ENCODE measurements at places on chromosomes 2 and 18. TPM values are rescaled to one million over a fixed set of nuclear protein-coding genes. Genes with fewer than 3 reads are reported as not detected.

Gene AQP12B
- not detected for total RNA-seq

- no peak for DNase-seq
Observed at GRCh38 chr18:74654638-74655037, 57.0 kb downstream of the ZNF407 start.

DNA sequence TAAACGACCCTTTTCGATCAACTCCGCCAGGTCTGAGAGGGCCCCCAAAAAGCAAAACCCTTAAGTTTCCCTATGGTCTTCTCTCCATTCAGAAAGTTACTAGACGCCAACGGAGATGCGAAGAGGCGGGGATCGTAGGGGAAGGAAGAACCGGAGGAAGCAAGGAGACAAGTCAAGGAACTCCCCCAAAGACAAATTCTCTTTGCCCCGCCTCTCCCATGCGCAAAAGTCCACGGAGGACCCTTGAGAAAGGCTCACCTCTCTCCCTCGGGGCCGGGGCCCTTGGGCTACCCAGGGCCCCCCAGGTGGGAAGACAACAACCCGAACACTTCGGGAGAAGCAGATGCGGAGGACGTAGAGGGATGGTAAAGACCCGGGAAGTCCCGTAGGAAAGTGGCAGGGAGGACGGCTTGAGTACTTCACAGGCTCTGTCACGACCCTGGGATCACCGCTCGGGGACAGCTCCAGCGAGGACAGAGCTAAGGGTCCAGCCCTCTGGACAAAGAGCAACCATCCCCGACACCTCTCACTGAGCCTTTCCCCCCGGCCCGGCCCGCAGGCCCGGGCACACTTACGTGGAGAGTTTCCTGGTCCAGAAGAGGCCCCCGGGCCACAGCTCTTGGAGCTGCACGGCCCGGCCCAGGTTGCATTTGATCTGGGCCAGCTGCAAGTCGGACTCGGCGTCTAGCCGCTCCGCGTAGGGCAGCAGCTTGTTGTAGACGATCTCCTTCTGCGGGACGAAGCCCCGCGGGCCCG is 647 bp downstream of the PSME4 start:
- DNase-seq: no peak

Gene ALK
- total RNA-seq: 0.20 TPM

DNA sequence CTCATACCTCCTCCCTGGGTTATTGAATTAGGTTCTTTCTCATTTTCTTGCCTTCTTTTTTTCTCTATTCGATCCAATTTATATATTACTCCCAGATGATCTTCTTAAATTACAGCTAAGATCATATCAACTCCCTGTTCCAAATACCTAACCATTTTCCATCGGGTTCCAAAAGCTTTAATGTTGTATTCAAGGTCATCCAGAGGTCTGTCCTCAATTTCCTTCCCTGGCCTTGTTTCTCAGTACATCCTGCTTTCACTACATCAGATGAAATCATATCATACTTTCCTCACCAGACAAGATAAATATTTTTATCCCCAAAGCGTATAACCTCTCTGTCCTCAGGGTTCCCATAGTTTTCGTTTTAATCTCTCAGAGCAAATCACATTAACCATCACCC is 36.3 kb upstream of the GREB1L start:
- DNase-seq: no peak

Gene STARD6
- not detected for total RNA-seq

Gene SIX3
- total RNA-seq: not detected

Gene UGT1A6
- total RNA-seq: 6.3 TPM

Gene STAT4
- 4.8 TPM for total RNA-seq

- DNase-seq: no peak
Observed at GRCh38 chr2:10441948-10442347, 6.2 kb downstream of the ODC1 start.
